ENCODE measurements at places on chromosomes 11 and 22. TPM values are rescaled to one million over a fixed set of nuclear protein-coding genes. Genes with fewer than 3 reads are reported as not detected.

DNA sequence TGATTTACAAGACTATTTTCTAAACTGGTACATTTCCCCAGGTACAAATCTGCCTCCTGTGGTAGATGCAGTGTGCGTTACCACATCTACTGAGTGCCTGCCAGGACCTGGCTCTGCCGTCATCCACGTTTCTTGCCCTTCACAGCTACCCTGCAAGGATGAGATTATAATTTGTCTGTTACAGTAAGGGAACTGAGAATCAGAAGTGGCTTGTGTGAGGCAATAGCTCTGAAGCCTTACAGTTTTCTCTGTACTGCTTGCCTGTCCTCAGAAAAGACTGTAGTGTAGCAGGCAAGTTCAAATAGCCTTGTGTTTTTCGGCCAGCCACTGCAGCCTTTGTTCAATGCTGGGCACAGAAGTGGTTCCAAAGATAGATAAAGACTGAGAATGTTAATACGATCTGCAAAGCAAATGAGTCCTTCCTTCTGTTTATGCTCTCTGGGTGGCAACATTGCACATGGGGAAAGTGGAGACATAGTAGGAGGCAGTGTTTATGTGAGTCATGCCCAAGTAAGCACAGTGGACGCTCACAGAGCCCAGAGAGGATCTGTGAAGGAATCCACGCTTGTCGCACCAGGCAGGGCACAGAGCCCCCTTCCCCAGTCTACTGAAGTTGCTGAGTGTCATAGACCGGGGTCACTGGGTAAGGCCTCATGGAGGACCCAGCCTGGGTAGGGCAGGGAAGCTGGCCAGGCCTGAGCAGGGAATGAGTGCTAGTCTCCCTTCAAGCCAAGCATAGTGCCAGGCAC is 49.1 kb downstream of the MICAL2 start:
- no peak for DNase-seq
- no peaks in the 10 kb centered on the region for H3K27me3 ChIP-seq
- H3K4me1 ChIP-seq, result no peaks in the 10 kb centered on the region
- H3K36me3 ChIP-seq, result no peaks in the 10 kb centered on the region
- no peak overlapping the region for H3K4me3 ChIP-seq

DNA sequence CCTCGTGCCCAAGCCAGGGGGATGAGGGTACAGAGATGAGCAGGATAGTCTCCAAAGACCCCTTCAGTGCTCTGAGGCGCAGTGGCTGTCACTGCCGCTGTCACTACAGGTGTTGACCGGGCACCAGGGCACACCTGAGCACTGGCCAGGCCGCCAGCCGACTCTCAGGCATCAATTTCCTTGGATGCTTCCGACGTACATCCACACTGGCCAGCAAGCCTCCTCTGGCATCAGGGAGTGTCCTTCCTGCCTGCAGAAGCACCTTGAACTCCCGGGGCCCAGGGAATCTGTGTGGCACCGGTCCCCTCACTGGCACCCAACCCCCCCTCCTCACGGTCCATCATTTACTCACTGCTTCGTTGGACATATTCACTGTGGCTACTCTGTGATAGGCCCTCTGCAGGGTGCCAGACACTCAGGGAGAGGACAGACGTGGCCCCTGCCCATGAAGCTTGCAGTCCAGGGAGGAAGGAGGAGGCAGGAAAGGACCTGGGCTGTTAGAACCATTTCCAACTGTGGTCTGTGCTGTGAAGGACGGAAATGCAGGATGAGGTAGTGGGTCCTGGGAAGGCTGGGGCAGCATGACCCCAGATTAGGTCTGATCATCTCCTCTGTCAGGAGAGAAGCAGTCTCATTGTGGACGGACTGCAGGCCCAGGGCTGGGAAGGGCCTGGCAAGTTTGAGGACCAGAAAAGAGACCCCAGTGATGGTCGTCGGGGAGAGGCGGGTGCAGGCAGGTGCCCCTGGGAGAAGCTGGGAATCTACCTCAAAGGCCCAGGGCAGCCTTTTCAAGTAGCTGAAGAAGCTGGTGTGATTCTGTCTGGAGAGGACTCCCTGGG is 46.3 kb upstream of the ANO1 start:
- no peak overlapping the region for H3K27ac ChIP-seq
- no peaks in the 10 kb centered on the region for H3K27me3 ChIP-seq
- H3K4me3 ChIP-seq, result no peak overlapping the region
- DNase-seq, result no peak

DNA sequence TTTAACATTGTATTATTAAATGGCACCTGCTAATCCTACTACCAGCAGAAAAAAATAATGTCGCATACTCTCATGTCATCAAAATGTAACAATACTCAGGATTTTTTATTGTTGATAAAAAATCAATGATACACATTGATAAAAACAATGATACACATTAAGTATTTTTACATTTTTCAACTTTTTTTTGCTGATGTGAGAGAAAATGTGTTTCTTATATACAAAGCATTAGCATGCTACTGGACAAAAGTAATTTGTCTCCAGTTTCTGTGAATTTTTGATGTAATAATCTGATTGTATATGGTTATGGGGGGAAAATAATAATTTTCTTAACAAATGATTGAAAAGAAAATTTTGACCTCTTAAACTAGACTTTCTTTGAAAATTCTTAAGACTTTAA is 1256.6 kb upstream of the CNTN5 start:
- no peak overlapping the region for H3K4me3 ChIP-seq
- H3K27ac ChIP-seq, result no peak overlapping the region
- H3K36me3 ChIP-seq, result peaks cover 5% of the 10 kb centered on the region
- no peak for DNase-seq

DNA sequence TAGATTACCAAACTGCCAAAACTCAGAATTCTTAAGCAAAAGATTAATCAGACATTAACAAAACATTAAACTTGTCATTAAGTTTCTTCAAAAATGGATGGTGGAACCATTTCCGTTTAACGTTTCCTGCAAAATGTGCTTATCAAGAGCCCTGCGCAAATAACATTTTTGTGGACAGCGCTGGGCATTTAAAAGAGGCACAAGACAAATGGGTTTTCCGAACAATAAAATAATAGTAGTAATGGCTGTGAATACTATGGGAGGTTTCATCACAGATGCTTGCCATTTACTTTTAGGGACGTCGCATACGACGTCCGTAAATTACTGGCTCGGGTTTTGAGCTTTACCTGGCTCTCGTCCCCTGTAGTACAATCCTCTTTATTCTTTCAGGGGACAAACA is 1.1 kb downstream of the NPAT start:
- DNase-seq, result no peak
- H3K4me3 ChIP-seq, result no peak overlapping the region
- H3K4me1 ChIP-seq, result peaks cover 32% of the 10 kb centered on the region
- no peaks in the 10 kb centered on the region for H3K36me3 ChIP-seq
- H3K27ac ChIP-seq, result no peak overlapping the region

GRCh38 chr11:79198898-79199250 is 242.0 kb downstream of the TENM4 start:
- H3K27ac ChIP-seq, result no peak overlapping the region
- no peaks in the 10 kb centered on the region for H3K4me1 ChIP-seq
- DNase-seq, result no peak
- no peaks in the 10 kb centered on the region for H3K36me3 ChIP-seq
- H3K27me3 ChIP-seq, result no peaks in the 10 kb centered on the region
- no peak overlapping the region for H3K4me3 ChIP-seq

GRCh38 chr22:48306785-48307510 is 1520.7 kb downstream of the BRD1 start:
- peaks cover 14% of the 10 kb centered on the region for H3K4me1 ChIP-seq
- H3K27ac ChIP-seq, result no peak overlapping the region
- H3K27me3 ChIP-seq, result peaks cover 2% of the 10 kb centered on the region

- peak; percentile 86 for DNase-seq
- no peak overlapping the region for H3K4me3 ChIP-seq
- H3K27me3 ChIP-seq, result no peaks in the 10 kb centered on the region
- H3K36me3 ChIP-seq, result peaks cover 14% of the 10 kb centered on the region
- peak overlapping the region; percentile 58 for H3K27ac ChIP-seq
Measured at GRCh38 chr11:7571640-7572000, 57.8 kb downstream of the PPFIBP2 start.

DNA sequence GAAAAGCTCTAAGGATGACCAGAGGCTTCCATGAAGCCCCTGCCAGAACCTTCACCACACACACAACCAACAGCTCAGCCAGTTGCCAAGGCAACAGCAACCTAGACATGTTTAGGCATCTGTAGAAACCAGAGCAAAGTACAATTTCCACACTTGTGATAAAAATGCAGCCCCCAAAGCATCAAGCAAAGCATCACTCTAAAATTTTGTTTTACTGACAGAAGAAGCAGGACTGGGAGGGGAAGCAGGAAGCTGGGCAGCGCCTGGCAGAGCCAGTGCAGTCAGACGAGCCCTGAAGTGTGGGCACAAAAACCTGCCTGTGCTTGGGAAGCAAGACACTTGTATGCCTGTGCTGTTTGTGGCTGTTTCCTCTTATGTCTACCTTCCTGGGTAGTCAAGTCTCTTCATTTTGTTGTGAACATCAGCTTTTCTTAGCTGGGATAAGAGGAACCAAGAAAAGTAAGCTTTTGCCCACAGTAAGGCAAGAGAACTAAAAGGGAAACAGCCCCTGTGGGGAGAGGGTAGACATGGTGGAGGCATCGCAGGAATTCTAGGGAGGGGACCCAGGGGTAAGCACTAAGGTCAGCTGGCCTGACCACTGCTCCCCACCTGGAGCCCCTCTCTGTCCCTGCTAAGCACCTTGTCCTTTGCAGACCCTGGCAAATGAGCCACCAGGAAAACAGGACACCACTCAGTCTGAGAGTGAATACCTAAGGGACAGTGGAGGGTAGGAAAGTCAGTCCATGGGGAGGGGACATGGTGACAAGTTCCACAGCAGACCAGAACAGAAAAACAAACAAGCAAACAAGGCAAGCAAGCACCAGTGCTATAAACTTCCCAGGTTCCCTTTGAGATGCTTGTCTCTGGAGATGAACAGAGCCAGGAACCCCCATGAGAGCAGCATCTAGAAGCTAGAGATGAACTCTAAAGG is 13.4 kb downstream of the PACSIN2 start:
- no peak overlapping the region for H3K4me3 ChIP-seq
- no peaks in the 10 kb centered on the region for H3K27me3 ChIP-seq
- DNase-seq, result no peak
- H3K36me3 ChIP-seq, result peaks cover 21% of the 10 kb centered on the region
- H3K27ac ChIP-seq, result peak overlapping the region; percentile 82

- H3K27ac ChIP-seq, result no peak overlapping the region
- H3K36me3 ChIP-seq, result no peaks in the 10 kb centered on the region
- H3K27me3 ChIP-seq, result no peaks in the 10 kb centered on the region
Measured at GRCh38 chr11:26584818-26585217, 12.8 kb upstream of the MUC15 start.

DNA sequence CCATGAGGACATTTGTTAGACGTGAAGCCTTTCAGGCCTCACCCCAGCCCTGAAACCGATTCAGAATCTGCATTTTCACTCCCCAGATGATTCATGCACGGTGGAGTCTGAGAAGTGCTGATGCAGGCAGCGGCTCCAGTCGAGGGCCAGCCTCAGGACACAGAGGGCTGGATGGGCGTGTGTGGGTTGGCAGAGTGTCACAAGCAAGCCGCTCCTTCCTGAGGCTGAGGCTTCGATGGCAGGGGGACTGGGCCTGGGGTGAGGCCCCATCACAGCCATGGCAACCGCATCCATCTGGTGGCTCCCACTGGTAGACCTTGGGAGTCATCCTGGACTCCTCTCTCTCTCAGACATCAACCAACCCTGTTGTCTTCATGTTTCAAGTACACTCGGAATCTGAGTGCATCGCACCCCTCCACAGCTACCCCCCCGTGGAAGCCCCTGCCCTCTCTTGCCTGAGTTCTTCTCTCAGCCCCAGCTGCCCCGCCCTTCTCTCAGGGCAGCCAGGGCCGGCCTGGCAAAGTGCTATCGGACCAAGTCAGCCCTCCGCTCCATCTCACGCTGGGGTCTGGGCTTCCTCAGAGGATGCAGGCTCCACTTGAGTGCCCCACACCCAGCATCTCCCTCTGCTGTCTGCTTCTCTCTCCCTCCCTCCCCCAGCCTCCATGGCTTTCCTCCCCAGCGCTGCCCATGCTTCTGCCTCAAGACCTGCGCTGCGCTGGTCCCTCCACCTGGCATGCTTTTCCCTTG is 10.6 kb downstream of the KCNC1 start:
- DNase-seq, result no peak
- no peaks in the 10 kb centered on the region for H3K27me3 ChIP-seq
- no peak overlapping the region for H3K4me3 ChIP-seq
- H3K4me1 ChIP-seq, result no peaks in the 10 kb centered on the region

DNA sequence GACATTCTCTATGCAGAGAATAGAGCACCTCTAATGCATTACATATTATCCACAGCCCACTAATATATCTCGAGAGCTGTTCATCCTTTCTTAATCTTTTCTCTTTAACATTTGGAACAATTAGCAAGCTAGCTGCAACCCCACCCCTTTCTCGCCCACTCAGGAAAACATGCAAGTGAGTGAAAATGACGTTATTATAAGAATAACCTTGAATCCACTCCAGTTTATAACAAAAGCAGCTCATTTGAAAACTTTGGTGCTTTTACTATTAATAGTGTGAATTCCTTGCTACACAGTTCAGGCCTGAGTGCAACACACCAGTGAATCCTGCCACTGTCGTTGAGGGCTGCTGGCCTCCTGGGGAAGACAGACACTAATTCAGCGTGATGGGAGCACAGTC is 63.3 kb upstream of the BMAL1 start:
- H3K4me3 ChIP-seq, result no peak overlapping the region
- H3K27ac ChIP-seq, result no peak overlapping the region
- no peak for DNase-seq
- H3K4me1 ChIP-seq, result peaks cover 18% of the 10 kb centered on the region

GRCh38 chr22:29312218-29313125 is 3.0 kb downstream of the RASL10A start:
- no peak overlapping the region for H3K27ac ChIP-seq
- peaks cover 49% of the 10 kb centered on the region for H3K27me3 ChIP-seq
- peaks cover 6% of the 10 kb centered on the region for H3K36me3 ChIP-seq
- H3K4me3 ChIP-seq, result no peak overlapping the region

DNA sequence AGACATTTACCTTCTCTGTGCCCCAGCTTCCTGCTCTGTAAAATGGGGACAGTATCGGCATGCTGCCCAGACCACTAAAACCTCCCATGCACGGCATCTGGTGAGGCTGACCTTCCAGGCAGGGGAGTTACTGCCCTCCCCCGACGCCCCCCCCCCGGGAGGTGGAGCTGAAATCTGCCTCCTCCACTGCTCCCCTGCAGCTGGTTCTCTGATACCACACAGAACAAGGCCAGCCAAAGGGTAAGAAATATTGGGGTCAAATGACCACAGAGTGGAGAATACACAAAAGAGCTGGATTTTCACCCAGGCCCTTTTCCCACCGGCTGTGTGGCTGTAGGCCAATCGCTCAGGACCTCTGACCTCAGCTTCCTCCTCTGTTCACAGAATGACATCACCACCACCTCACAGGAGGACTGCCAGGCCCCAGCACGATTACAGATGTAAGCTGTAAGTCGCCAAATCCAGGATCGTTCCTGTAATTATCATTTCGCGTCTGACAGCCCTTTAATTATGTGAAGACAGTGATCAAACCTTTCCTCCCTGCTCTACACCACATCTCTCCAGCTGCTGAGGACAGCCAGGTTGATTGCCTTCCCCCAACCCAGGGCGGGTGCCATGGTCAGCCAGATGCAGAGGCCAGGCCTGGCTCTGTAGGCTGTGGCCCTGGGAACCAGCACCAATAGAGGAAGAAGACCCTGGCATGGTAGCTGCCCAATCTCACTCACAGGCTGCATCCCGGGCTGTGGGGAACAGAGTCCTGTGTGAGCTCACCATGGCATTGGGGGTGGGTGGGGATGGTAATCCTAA is 35.7 kb upstream of the KLHL35 start:
- H3K36me3 ChIP-seq, result no peaks in the 10 kb centered on the region
- no peak for DNase-seq
- H3K4me1 ChIP-seq, result peaks cover 28% of the 10 kb centered on the region
- no peaks in the 10 kb centered on the region for H3K27me3 ChIP-seq

The CHEK2 gene
- total RNA-seq, result 126 TPM

The PNPLA2 gene
- total RNA-seq, result 81.9 TPM

Measured in WTC11 (cell line).